ENCODE measurements at places on chromosomes 3 and 15.

DNA sequence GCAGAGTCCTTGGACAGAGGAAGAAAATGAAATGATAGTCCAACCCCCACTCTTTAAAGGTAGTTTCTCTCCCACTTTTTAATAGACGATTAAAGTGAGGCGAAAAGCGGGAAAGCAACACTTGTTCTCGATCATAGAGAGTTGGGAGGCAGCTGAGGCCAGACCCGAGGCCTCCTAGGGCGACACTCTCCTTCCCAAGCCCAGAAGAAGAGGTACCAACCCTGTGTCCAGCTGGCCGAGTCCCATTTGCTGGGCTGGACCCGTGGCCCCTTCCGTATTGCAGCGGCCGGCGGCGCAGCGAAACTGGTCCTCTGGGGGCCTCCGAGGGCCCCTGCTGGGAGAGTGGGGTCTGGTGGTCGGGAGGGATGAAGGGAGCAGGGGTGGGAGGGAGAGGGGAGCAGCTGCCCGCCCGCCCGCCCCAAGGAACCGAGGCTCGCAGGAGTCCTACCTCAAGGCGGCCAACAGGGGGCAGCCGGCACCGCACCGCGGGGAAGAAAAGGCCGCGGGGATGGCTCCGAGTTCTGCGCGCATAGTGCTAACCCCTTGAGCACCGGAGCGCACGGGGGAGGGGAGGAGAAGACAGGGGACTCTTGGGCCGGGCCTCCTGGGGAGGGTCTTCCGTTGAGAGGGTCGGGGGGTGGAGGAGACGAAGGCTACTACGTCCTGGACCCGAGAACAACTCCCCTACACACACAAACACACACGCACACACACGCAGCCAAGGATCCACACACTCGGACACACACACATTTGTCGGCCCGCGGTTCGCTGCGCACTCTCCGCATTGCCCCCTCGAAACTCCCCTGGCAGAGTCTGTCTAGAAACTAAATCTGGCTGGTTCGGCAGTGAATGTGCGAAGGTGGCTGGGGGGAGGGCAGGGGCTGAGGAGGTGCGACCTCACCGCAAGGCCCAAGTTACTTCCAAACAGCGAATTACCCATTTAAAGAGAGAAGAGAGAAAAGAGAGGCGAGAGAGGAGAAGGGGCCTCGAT, 2.0 kb downstream of the WNT5A start:
- peak; percentile 44 for DNase-seq

DNA sequence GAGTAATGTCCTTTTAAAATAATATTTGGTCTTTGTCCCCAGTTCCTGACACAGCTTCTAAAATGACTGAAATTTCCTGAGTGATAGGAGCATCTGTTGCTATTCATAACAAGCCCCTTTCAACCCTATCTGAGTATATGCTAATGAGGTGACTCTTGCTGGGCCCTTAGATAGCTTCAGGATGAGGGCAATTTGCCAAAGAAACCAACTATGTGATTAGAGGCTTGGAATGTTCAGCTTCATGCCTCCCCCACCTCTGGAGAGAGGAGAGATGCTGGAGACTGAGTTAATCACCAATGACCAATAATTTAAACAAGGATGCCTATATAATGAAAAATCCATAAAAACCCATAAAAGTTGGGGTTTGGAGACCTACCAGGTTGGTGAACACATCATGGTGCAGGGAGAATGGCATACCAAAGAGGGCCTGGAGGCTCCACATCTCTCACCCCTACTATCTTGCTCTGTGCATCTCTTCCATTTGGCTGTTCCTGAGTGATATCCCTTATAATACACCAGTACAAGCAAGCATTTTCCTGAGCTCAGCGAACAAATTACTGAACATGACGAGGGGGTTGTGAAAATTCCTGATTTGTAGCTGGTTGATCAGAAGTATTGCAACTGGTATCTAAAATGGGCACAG, 189.2 kb downstream of the ECT2 start:
- peak; percentile 13 for DNase-seq

DNA sequence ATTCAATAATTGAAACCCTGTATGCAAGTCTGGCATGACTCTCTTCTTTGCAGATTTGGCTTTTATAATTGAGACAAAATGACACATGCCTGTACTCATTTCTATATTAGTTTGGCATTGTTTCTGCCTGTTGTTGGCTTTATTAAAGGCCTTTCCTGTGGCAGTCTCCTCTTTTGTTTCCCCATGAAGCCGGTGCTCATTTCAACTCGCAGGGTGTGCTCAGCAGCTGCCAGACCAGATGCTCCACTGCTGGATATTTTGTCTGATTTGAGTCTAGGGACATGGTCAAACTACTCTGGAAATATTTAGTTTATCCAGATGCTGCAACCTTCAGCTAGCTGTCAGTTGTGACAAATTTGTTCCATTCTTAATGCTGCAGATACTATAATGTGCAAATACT, 445.3 kb downstream of the NAALADL2 start:
- DNase-seq = no peak

- DNase-seq = no peak
These were observed 51.0 kb upstream of the MYZAP start for GRCh38 chr15:57540736-57541135.

GRCh38 chr3:189049458-189050236, 122.1 kb upstream of the TPRG1 start:
- DNase-seq = no peak

GRCh38 chr3:28295898-28296490, 52.5 kb upstream of the ZCWPW2 start:
- DNase-seq = no peak

GRCh38 chr3:162094301-162094700, 597.7 kb downstream of the OTOL1 start:
- DNase-seq = no peak

DNA sequence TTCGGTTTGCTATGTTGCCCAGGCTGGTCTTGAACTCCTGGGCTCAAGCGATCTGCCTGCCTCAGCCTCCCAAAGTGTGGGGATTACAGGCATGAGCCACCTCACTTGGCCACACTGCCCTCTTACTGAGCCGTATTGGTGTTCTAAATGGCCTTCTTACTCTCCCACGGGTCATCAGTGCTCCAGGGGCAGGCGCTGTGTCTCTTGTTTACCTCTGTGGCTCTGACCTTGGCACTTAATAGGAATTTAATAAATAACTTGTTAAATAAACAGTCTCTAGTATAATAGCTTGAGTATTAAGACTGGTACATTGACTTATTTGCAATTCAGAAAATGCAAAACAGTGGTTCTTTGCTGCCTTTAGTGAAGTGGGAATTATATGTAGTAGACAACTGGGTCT, 13.7 kb downstream of the FLNB start:
- DNase-seq = no peak

DNA sequence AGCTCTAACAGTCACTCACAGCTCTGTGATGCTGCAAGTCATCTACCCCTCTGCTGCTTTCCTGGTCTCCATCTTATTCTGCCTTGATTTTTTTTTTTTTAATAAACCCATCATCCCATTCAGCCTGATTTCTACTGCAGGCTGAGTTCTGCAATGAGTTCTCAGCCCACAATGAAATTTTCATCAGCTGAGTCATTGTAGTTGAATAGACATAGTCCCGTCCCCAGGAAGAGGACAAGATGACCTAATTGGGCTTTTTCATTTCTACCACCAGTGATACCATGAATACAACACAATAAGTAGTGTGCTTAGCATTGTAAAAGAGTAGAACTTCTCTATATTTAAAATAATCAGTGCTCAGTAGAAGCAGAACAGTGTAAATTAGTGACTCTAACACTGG, 59.3 kb downstream of the C3orf85 start:
- no peak for DNase-seq

DNA sequence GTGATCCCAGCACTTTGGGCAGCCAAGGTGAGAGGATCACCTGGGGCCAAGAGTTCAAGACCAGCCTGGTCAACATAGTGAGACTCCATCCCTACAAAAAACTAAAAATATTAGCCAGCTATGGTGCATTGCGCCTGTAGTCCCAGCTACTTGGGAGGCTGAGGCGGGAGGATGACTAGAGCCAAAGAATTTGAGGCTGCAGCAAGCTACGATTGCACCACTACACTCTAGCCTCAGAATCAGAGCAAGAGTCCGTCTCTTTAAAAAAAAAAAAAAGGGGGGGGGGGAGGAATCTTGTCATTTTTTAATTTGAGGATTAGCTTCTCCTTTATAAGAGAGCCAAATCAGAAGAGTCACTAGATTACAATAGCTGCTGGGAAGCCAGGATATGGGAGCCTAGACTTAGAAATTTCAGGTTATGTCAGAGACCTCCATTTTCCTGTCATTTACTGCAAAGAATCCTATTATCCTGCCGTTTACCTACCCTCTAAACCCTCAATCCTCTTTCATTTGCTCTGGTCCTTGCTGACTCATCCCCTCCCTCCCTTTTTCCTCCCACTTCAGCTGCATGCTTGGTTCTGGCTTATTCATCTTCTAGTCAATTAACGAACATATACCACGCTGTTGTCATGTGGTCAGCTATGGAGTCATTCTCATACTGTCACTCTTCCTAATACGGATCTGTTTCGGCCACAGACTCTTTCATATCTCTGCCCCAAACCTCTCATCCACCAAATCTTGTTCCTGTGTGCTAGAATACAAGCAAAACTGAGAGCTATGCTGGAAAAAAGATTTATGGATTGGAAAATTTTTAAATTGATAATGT, 83.8 kb upstream of the PPIB start:
- peak; percentile 37 for DNase-seq

DNA sequence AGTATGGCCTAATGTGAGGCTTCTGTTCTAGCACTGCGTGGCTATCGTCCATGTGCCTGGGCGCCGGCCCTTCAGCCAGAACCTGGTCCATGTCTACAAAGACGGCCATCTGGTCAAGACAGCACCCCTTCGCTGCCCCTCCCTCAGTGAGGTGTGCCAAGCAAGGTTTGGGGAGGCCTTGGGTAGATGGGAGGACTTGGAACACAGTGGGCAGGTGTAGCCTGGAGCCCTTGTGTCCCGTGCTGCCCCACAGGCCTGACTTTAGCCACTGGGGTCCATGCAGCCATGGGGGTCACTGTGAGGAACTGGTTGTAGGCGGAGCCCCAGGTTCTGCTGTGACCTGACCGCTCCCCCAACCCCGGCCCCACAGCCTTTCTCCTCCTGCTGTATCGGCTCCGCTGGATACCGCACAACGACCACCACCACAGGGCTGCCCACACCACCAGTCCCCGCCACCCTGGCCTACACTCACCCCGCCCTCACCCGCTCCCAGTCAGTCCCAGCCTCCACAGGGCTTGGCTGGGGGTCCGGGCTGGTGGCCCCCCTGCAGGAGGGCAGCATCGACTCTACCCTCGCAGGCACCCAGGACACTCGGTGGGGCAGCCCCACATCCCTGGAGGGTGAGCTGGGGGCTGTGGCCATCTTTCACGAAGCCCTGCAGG, 16.6 kb downstream of the NBEAL2 start:
- DNase-seq = no peak
